DMS 273 treated with DMSO at 0.1 percent for 48 hours (cell line): ENCODE measurements at places on chromosomes 12 and 14.

DNA sequence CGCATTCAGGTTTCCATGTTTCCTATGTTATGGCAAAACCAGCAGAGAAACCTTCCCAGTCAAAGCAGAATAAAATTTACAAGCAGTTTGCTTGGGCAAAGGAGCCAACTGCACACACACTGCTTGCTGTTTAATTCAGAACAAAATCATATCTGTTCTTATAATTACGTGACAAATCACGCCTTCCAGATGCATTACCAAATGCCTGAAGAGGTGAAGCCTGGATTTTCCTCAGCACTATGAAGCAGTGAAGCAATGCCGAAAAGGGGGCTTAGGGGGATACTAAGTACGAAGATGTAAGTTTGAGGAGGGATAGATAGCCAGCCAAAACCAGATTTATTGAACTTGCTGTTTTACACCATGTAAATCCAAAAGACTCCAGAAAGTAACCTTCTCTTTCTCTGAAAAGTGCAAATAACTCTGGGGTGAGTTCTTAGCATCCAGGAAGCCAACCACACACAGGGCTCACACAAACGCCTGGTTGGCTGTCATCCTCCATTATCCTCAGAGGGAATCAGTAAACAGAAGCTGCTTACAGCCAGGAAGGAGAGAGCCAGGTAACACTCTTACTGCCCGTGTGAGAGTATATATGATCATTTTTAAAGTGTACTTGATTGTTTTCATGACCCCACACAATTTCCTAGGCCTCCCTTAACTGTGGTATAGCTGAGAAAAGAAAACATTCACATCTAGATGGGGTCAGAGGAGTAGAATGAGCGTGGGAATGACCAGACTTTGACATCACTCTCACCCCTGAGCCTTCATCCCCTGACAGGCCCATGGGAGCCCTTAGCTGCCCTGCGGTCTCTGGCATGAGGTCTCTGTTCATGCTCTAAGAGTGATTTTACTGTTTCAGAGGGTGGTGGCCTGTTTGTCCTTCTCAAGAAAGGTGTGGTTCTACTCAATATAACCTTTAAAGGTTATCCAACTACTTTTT lies 442.5 kb downstream of the EGLN3 start:
- DNase-seq, result no peak

GRCh38 chr14:103894034-103894722 lies 34.1 kb upstream of the TDRD9 start:
- DNase-seq, result no peak

GRCh38 chr12:90099288-90099687 lies 390.6 kb upstream of the ATP2B1 start:
- DNase-seq, result no peak

DNA sequence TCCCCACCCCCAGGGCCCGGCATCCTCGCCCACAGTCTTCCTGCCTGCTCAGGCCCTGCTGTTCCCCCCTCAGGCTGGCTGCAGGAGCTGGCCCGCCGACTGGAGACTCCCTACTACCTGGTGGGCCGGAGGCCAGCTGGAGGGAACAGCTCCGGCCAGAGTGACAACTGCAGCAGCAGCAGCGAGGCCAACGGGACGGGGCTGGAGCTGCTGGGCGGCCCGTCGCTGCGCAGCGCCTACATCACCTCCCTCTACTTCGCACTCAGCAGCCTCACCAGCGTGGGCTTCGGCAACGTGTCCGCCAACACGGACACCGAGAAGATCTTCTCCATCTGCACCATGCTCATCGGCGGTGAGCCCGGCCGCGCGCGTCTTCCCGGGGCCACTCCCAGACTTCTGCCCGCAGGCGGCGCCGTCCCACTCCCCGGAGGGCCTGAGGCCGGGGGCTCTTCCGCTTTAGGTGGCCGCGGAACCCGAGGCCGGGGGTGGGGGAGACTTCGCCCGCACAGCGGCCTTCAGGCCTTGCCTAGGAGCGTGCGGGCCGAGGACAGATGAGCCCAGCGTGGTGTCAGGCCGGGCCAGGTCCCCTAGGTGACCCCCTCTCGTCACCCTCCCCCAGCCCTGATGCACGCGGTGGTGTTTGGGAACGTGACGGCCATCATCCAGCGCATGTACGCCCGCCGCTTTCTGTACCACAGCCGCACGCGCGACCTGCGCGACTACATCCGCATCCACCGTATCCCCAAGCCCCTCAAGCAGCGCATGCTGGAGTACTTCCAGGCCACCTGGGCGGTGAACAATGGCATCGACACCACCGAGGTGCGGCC lies 10.2 kb downstream of the KCNH3 start:
- no peak for DNase-seq

DNA sequence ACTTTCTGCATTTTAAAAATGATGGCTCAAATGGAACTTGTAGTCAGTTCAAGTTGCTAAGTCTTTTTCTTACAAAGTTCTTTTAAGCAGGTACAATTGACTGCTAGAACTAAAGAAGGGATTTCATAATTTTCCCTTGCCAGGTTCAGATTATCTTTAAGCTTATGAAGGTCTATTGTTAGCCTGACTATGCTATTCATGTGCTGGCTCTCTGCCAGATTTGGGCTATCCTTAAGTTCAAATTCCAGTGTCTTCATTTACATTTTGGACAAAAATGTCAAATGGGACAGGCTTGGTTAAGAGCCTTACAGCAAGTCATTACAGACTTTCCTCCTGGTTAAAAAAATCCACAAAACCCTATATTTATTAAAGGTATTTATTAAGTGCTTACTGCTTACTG lies 42.3 kb downstream of the INSM2 start:
- DNase-seq, result no peak

- DNase-seq, result no peak
Observed at GRCh38 chr14:97946240-97946639, 1149.1 kb downstream of the VRK1 start.

GRCh38 chr12:104063712-104064030 lies 660 bp upstream of the HCFC2 start:
- no peak for DNase-seq

GRCh38 chr12:49868952-49869815 lies 26.3 kb upstream of the BCDIN3D start:
- DNase-seq, result peak; percentile 98

DNA sequence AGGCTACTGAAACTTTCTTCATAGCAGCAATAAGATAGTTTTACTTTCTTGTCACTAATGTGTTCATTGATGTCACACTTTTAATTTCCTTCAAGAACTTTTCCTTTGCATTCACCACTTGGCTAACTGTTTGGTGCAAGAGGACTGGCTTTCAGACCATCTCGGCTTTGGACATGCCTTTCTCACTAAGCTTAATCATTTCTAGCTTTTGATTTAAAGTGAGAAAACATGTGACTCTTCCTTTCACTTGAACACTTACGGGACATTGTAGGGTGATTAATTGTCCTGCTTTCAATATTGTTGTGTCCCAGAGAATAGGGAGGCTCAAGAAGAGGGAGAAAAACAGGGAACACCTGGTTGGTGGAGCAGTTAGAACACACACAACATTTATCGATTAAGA lies 41.9 kb downstream of the IFNG start:
- no peak for DNase-seq

GRCh38 chr12:49340095-49340870 lies 3.3 kb upstream of the C1QL4 start:
- no peak for DNase-seq

DNA sequence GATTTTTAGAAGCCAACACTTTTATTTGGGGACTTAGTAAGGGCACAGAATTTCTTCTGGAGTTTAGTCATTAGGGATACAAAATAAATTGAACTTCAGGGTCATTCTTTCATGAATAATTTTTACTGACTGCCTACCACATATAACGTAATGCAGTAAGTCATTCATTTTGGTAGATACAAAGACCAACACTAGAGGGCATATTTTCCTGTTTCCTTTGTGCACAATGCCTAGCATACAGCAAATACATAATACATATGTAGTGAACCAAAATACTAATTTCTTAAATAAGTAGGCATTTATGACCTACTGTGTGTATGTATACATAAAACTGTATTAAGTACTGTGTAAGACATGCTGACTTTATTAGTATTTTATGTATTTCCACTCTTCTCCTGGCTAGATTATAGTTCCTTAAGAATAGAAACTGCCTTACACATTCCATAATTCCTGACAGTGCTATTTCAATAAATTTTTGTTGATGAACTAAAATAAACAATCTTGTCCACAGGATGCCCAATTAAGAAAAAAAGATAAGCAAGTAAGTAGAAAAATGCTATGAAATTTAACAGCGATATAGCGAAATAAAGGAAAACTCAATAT lies 47.9 kb downstream of the PPP1R12A start:
- DNase-seq, result no peak

DNA sequence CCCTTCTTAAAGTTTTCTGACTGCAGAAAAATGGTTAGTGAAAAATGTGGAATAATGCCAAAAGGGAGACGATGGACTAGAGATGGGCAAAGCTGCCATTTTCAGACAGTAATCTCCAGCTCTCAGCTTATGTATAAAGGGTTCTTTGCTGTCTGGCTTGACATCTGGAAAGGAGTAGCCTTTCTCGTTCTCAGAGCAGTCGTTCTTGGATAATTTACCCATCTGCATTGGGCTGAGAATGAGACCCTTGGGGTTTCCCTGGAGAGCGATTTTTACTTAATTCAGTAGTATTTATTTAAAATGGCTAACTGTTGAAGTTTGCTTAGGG lies 1.2 kb downstream of the NUDT4 start:
- DNase-seq, result peak; percentile 30
